Epithelial cell of umbilical artery (primary cell): ENCODE measurements at places on chromosomes 16 and 17. TPM values are rescaled to one million over a fixed set of nuclear protein-coding genes. Genes with fewer than 3 reads are reported as not detected.

ABCA10 gene
- 0.32 and 1.1 TPM in 2 replicates for total RNA-seq

PYY gene
- total RNA-seq: not detected in 2 replicates

RAB40B gene
- 5.5 and 7.5 TPM in 2 replicates for total RNA-seq

HSD17B1 gene
- 0.15 and 0.65 TPM in 2 replicates for total RNA-seq

G6PC1 gene
- not detected in 2 replicates for total RNA-seq

GJC1 gene
- total RNA-seq: 11.7 and 35.0 TPM in 2 replicates

HSD3B7 gene
- total RNA-seq: 2.3 and 2.6 TPM in 2 replicates

MYH13 gene
- total RNA-seq: not detected in 2 replicates

TBC1D3K gene
- total RNA-seq: not detected in 2 replicates
